ENCODE measurements at places on chromosomes 1 and 21. TPM values are rescaled to one million over a fixed set of nuclear protein-coding genes. Genes with fewer than 3 reads are reported as not detected.

The NUAK2 gene
- total RNA-seq: 11.1 TPM

The DMBX1 gene
- not detected for total RNA-seq

The ANKRD35 gene
- total RNA-seq: 0.33 TPM

The OR2AJ1 gene
- total RNA-seq: not detected

The PLA2G5 gene
- total RNA-seq: not detected

The PLA2G2D gene
- total RNA-seq: not detected
